ENCODE measurements at places on chromosomes 6 and 20.

DNA sequence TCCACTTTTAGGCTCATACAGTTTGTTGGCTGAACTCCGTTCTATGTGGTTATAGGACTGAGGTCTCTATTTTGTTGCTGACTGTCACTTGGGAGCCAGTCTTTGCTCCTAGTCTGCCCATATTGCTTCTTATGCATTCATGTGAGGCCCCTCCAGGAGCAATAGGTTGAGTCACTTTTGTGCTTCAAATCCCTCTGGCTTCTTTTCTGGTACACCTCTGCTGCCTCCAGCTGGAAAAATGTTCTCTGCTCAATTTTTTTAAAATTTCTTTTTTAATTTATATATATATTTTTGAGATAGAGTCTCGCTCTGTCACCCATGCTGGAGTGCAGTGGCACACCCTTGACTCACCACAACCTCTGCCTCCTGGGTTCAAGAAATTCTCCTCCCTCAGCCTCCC is 42.7 kb upstream of the NOX3 start:
- H3K36me3 ChIP-seq, result no peaks in the 10 kb centered on the region
- no peak overlapping the region for H3K4me3 ChIP-seq
- no peak overlapping the region for H3K27ac ChIP-seq
- DNase-seq, result no peak
- no peaks in the 10 kb centered on the region for H3K4me1 ChIP-seq
- H3K27me3 ChIP-seq, result no peaks in the 10 kb centered on the region

DNA sequence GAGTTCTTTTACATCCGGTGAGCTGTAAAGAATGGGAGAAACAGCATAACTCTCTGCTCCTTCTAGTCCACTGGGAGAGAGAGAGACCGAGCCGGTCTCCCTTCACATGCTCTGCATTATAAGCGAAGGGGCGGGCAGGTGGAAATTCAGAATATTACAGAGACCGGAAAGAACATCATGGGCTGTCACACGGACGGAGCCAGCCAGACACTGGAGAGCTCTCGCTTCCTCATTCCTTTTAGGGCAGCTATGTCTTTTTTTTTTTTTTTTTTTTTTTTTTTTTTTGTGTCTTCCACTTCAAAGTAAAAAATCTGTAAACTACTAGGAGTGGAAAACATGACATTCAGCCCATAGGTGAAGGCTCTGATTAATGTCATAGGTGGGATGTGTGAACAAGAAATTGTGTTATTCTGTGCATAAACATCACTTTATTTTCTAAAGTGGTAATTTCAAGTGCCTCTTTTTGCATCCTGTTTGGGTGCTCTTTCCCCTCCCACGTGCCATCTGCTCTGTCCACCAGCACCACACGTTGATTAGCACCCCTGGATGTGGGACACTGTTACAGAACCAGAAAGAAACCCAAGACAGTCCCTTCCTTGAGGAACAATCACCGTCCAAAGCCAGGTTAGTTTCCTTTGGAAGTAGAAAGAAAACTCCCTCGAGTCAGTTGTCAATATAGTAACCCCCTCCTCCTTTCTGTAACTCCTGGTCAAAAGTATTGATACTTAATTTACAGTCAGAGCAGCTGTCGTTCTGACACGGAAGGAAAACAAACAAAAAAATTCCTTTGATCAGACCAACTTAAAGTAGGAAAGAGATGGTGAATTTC is at the start of gene TAGAP:
TAGAP (minus strand) TSS at position 93 of the 829 bp plus-strand sequence. CDS start 845 bp downstream, outside the sequence.
- DNase-seq, result no peak
- H3K27ac ChIP-seq, result no peak within 1 kb of the TSS
- H3K4me3 ChIP-seq, result no peak within 1 kb of the TSS
- peaks cover 55% of the 10 kb centered on the region for H3K27me3 ChIP-seq

- no peak for DNase-seq
- no peak overlapping the region for H3K4me3 ChIP-seq
- no peaks in the 10 kb centered on the region for H3K27me3 ChIP-seq
- no peak overlapping the region for H3K27ac ChIP-seq
These were observed 164.2 kb downstream of the ADAT2 start for GRCh38 chr6:143286251-143286795.

DNA sequence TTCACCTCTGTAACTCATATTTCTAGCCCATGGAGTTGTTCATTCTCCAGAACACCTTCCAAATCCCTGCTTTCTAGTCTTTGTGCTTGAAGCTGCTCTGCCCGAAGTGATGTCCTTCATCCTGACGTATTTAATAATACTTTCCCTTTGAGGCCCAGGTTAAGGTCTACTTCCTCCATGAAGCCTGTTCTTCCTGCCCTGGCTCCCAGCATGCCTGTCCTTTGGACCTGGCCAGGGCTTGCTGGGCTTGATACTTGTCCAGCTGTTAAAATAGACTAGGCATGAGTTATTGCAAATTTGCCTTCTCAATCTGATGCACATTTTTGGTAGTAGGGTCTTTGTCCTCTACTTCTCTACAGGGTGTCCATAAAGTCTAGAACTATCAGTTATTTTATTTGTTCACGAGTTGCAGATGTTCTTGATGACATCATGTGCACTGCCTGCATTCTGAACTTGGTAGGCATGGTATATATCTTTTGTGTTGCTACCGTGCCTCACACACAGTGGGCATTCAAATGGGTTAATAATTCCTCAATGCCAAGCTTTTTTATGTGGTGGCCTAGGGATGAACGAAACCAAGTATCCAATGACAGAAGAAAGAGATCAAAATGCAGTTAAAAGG is 3.1 kb upstream of the MAP7 start:
- peaks cover 17% of the 10 kb centered on the region for H3K4me1 ChIP-seq
- H3K4me3 ChIP-seq, result no peak overlapping the region
- peaks cover 7% of the 10 kb centered on the region for H3K27me3 ChIP-seq
- DNase-seq, result no peak
- H3K36me3 ChIP-seq, result no peaks in the 10 kb centered on the region

GRCh38 chr20:52899041-52899608 is 73.0 kb upstream of the TSHZ2 start:
- H3K27me3 ChIP-seq, result no peaks in the 10 kb centered on the region
- no peaks in the 10 kb centered on the region for H3K4me1 ChIP-seq
- no peaks in the 10 kb centered on the region for H3K36me3 ChIP-seq

DNA sequence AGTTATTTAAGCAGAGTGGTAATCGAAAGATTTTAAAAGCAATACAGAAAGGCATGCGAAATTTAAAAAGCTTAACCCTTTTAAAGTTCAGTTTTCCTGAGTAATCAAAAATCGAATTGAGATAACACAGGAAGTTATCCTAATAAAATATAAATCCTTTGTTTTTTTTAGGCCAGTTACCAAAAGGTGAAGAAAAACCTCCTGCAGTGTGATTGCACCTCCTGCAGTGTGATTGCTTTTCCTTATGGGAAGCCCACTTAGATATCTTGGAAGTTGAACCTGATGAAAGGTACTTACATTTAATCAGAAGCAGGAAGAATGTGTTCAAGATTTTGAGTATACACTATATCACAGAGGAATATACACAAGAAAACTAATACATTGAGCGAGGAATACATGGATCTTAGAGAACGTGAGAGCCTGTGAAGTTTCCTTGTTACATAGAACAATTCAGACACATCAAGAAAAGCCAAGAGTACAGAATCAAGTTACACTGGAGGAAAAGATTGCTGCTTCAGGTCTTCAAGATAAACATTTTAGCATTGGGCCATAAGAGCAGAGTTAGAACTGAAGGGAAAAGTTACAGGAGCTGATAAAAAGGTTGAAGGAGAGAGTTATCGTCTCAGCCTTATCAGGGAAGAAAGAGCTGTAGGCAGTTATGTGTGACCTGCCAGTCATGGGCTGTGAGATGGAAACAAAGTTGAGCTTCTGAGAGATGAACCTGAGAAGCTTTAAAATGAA is 7.7 kb upstream of the TMEM181 start:
- H3K27ac ChIP-seq, result no peak overlapping the region
- H3K27me3 ChIP-seq, result no peaks in the 10 kb centered on the region
- peak; percentile 71 for DNase-seq
- H3K4me3 ChIP-seq, result no peak overlapping the region

DNA sequence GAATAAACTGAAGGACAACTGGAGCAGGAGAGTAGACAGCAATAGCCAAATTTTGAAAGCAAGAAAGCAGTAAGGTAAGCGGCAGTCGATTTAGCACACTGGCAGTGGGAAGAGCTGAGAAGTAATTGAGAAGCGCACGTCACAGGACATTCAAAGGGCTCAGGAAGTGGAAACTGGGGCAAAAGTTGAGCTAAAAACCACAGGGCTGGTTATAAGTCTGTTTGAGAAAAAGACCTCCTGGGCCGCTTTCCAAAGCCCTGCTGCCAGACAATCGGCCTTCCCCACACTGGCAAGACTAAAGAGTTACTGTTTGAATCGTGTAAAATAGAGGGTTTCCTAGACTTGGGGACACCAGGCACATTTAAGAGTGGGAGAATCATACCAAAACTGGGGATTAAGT is 161.4 kb downstream of the DNAH8 start:
- DNase-seq, result no peak
- no peak overlapping the region for H3K4me3 ChIP-seq
- no peaks in the 10 kb centered on the region for H3K36me3 ChIP-seq
- H3K27ac ChIP-seq, result no peak overlapping the region
- H3K27me3 ChIP-seq, result no peaks in the 10 kb centered on the region

DNA sequence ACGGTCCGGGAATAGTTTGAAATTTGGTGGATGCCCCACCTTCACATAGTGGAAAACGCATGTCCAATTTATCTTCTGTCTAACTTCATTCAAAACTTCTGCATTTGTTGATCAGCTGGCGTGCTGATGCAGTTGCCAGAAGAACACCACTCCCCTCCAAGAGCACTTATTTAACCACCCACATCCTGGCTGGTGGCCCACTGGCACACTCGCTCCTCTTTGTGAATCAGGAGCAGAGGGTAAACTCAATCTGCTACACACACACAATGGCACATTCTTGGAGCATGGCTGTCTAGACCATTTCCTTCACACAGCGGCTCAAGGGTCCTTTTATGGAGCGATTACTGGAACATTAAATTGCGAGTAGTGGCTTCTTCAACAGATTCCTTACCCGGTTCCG is 55.1 kb upstream of the CEP162 start:
- no peak for DNase-seq
- H3K36me3 ChIP-seq, result no peaks in the 10 kb centered on the region
- H3K4me3 ChIP-seq, result no peak overlapping the region
- peaks cover 12% of the 10 kb centered on the region for H3K4me1 ChIP-seq

DNA sequence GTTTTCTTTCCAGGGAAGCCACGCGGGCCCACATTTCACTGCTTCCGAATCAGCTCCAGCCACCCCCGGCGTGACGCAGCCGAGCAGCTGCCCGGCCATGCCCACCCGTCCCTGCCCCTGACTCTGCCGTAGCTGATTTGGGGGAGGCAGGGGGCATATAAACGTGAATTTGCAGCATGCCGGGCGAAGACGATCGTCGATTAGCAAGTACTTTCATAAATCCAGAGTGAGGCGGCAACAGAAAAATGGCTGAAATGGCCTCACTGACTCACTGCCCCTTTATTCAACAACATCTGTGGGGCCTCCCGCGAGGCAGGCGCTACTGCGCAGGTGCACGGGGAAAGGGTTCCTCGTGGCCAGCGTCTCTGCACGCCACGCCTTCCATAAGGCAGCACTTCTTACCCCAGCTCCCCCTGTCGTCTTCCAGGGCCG is 118.0 kb downstream of the DLL1 start:
- H3K4me1 ChIP-seq, result no peaks in the 10 kb centered on the region
- H3K27ac ChIP-seq, result no peak overlapping the region
- no peaks in the 10 kb centered on the region for H3K36me3 ChIP-seq

DNA sequence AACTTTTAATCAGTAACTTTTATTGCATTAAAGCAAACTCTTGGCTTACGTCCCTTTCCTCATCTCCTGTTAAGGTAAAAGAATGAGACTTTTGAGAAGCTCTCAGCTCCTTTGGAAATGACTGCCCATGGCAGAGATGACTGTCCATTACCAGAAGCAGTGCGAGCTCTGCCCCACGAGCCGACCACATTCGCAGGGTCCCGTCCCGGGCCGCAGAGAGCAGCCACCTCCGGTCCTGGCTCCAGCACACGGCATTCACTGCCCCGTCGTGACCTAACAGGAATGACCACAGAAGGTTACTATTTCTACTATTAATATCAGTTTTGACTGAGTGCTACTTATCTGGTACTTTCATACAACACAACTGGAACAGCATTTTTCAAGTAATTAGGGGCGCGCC is 63.4 kb downstream of the WDR27 start:
- no peak overlapping the region for H3K4me3 ChIP-seq
- no peak for DNase-seq
- H3K27me3 ChIP-seq, result no peaks in the 10 kb centered on the region

DNA sequence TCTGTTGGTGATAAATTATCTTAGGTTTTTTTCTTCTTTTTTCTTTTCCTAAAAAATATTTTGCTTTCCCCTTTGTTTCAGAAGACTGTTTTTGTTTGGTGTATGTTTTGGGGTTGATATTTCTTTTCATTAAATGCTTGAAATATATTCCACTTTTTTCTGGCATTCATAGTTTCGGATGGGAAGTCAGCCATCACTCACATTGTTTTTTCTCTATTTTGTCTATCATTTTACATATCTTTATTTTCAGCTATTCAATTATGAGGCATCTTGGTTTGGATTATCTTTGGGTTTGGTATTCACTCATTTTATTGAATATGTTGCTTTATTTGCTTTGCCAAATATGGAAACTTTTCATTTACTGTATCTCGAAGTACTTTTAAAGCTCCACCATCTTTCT is 600.5 kb upstream of the EYS start:
- no peak overlapping the region for H3K4me3 ChIP-seq
- DNase-seq, result no peak
- H3K36me3 ChIP-seq, result no peaks in the 10 kb centered on the region
- H3K27me3 ChIP-seq, result no peaks in the 10 kb centered on the region

DNA sequence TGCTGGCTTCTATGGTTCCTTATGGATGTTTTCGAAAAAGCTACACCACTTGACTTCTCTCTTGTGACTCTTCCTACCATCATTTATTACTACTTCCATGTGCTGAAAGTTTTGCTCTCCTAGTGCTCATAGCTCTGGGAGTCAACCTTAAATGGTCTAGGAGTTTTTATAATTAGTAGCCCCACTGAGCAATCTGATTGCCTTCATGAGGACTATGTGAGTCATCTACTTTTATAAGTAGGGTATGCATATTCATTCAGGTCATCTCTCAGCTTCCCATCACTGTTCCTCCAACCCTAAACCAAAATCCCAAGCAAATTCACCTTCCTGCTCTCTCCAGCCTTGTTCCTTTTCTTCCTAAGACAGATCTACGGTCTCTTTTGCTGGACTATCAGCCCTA is 17.4 kb upstream of the FAXC start:
- no peaks in the 10 kb centered on the region for H3K4me1 ChIP-seq
- H3K27me3 ChIP-seq, result no peaks in the 10 kb centered on the region
- H3K27ac ChIP-seq, result no peak overlapping the region
- DNase-seq, result no peak

GRCh38 chr20:24636626-24637025 is 167.2 kb downstream of the SYNDIG1 start:
- H3K36me3 ChIP-seq, result no peaks in the 10 kb centered on the region
- DNase-seq, result no peak
- no peak overlapping the region for H3K27ac ChIP-seq
- H3K4me1 ChIP-seq, result peaks cover 4% of the 10 kb centered on the region

- H3K27ac ChIP-seq, result no peak overlapping the region
- H3K27me3 ChIP-seq, result no peaks in the 10 kb centered on the region
- no peaks in the 10 kb centered on the region for H3K36me3 ChIP-seq
- peak overlapping the region; percentile 0 for H3K4me3 ChIP-seq
- H3K4me1 ChIP-seq, result no peaks in the 10 kb centered on the region
These were observed 223.0 kb upstream of the SYNCRIP start for GRCh38 chr6:85865420-85866369.

GRCh38 chr6:90460051-90460450 is 126.8 kb downstream of the MAP3K7 start:
- no peaks in the 10 kb centered on the region for H3K27me3 ChIP-seq
- H3K27ac ChIP-seq, result no peak overlapping the region
- no peaks in the 10 kb centered on the region for H3K36me3 ChIP-seq
- no peak overlapping the region for H3K4me3 ChIP-seq
- peaks cover 64% of the 10 kb centered on the region for H3K4me1 ChIP-seq
- no peak for DNase-seq
